ENCODE measurements at places on chromosomes 11 and 22. TPM values are rescaled to one million over a fixed set of nuclear protein-coding genes. Genes with fewer than 3 reads are reported as not detected.

The HORMAD2 gene
- total RNA-seq: not detected

The C11orf97 gene
- not detected for total RNA-seq

DNA sequence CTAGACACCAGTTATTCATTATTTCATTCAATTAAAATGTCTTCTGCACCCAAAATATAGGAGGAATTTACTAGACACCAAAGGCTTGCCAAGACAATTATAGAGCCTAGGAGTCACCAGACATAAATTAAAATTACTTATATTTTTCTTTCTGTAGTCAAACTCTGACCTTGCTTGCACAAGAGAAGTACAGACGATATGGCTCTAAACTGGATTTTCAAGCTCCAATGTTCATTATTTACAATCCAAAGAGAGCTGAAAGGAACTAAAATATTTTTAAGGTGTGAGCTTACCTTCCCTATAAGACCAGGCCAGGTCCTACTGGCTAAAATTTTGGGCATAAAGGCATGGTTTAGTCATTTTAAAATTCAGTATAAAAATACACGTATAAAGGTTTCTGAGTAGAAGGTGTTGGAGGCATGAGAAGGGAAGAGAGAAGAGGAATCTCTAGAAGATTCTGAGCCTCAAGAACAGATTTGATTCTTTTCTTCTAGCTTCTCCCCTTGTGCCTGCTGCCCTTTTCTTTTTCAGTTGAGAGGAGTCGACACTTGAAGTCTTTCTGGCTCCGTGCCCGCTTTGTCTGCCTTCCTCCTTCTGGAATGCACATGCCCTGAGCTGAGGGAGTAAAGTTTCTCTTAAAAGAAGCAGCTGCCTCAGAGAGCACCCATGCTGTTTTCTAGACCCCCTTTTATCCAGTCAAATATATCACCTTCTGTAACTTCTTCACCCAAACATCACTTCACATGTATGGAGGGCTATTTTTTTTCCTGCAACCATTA lies 13.5 kb downstream of the C11orf97 start:
- no peak overlapping the region for H3K4me3 ChIP-seq
- H3K36me3 ChIP-seq: no peaks in the 10 kb centered on the region
- H3K4me1 ChIP-seq: no peaks in the 10 kb centered on the region
- no peak for DNase-seq
- H3K27ac ChIP-seq: no peak overlapping the region

DNA sequence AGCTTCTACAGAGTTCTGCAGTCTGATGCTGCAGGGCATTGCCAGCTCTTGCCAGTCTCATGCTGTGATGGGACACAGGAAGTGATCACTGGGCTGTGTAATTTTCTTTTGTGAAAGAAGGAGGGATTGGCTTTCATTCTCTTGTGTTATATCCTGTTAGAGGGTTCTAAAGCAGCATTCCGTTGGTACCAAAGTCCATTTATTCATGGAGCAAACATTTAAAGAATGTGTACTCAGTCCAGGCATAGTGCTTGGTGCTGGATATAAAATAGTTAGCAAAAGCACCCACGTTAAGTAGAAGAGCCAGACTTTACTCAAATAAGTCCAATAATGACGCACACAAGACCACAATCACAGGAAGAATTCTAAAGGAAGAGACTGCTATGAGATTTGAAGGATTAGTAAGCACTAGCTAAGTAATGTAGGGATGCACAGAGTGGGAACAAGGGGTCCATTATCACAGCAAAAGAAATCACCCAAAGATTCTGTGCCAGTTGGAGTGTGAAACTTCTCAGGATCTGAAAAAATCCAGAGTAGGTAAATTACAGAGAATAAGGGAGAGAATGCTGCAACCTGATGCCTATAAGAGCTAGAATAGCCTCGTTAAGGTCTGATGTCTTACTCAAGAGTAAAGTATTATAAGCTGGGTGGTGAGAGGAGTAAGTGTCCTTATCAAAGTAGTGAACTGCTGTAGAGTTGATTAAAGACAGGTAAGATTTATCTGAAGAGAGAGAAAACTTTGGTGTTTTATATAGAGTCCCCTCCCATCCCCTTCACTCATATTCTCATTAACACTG lies 728.3 kb downstream of the METTL15 start:
- no peak for DNase-seq
- H3K27ac ChIP-seq: no peak overlapping the region
- no peaks in the 10 kb centered on the region for H3K4me1 ChIP-seq
- no peak overlapping the region for H3K4me3 ChIP-seq

GRCh38 chr22:24049211-24049610 lies 38.1 kb downstream of the CABIN1 start:
- peaks cover 87% of the 10 kb centered on the region for H3K36me3 ChIP-seq
- no peaks in the 10 kb centered on the region for H3K4me1 ChIP-seq
- no peak for DNase-seq
- H3K27ac ChIP-seq: no peak overlapping the region

- H3K27ac ChIP-seq: peak overlapping the region; percentile 90
- no peaks in the 10 kb centered on the region for H3K27me3 ChIP-seq
- peak overlapping the region; percentile 74 for H3K4me3 ChIP-seq
Observed at GRCh38 chr11:59615120-59615636, 396 bp downstream of the OSBP start.

- H3K27ac ChIP-seq: no peak overlapping the region
- H3K27me3 ChIP-seq: no peaks in the 10 kb centered on the region
- H3K4me3 ChIP-seq: no peak overlapping the region
- no peak for DNase-seq
- H3K4me1 ChIP-seq: no peaks in the 10 kb centered on the region
- H3K36me3 ChIP-seq: no peaks in the 10 kb centered on the region
Observed at GRCh38 chr22:35023692-35024363, 42.1 kb upstream of the ISX start.

- DNase-seq: no peak
- H3K27me3 ChIP-seq: peaks cover 6% of the 10 kb centered on the region
- peaks cover 34% of the 10 kb centered on the region for H3K4me1 ChIP-seq
- H3K36me3 ChIP-seq: no peaks in the 10 kb centered on the region
- peak overlapping the region; percentile 87 for H3K27ac ChIP-seq
Observed at GRCh38 chr11:124760806-124761205, 1.3 kb downstream of the ESAM start.

The MYO18B gene
- total RNA-seq: 0.22 TPM

DNA sequence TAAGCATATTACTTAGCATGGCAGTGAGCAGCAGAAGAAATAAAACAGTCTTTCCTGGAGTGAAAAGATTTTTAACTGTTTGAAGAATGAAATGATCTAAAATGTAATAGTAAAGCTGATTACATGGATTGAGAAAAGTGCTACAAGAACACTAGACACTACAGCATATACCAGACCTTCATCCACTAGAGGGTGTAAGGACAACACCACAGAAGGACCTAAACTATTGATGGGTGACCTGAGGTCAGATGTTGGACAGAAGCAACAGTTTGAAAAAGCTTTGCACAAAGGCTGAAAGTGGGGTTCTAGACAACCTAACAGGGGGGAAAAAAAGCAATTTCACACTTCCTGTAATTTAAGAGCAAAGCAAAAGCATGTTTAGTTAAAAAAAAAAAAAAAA lies 97.7 kb downstream of the RBFOX2 start:
- peaks cover 12% of the 10 kb centered on the region for H3K36me3 ChIP-seq
- DNase-seq: no peak

- no peak for DNase-seq
- no peak overlapping the region for H3K27ac ChIP-seq
- H3K4me1 ChIP-seq: peaks cover 41% of the 10 kb centered on the region
- H3K36me3 ChIP-seq: no peaks in the 10 kb centered on the region
Observed at GRCh38 chr22:34879001-34879400, 187.0 kb upstream of the ISX start.

GRCh38 chr22:48920776-48921241 lies 906.9 kb downstream of the BRD1 start:
- no peak overlapping the region for H3K27ac ChIP-seq
- peaks cover 59% of the 10 kb centered on the region for H3K27me3 ChIP-seq
- no peak overlapping the region for H3K4me3 ChIP-seq

- H3K4me3 ChIP-seq: no peak overlapping the region
- no peak for DNase-seq
- H3K27ac ChIP-seq: no peak overlapping the region
- H3K4me1 ChIP-seq: no peaks in the 10 kb centered on the region
Observed at GRCh38 chr11:68969386-68969785, 11.4 kb downstream of the MRGPRD start.

The OLFML1 gene
- total RNA-seq: 0.35 TPM

DNA sequence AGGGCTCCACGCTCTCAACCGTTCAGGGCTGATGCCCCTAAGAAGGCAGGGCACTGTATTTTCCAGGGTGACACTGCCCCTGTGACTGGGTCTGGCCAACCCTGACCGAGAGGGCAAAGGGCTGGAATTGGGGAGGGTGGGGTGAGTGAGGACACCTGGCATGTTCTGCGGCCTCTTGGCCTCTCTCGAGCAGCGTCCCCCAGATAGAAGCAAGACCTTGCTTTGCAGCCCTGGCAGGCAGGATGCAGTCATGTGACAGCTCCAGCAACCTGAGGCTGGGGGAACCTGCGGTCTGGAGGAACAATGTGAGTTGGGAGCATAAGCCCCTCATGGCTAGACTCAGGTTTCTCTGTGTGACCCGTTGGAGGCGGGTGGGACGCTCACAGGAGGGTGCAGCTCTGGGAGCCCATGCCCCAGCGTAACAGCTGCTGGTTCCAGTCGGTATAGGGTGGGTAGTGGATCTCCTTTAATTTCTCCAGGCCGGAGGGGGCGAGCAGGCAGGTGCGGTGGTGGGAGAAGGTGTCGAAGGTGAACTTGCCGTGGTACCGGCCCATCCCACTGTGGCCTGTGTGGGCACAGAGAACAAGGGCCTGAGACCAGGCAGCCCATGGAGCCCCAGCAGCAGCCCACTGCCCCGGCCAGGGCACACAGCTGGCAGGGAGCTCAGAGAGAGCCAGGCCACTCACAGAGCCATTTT lies 11.4 kb downstream of the ALDH3B2 start:
- H3K27ac ChIP-seq: no peak overlapping the region
- H3K4me3 ChIP-seq: no peak overlapping the region
- DNase-seq: no peak
- H3K36me3 ChIP-seq: peaks cover 54% of the 10 kb centered on the region

The PATE2 gene
- total RNA-seq: 3.1 TPM

The YAP1 gene
- 141 TPM for total RNA-seq

The PRR33 gene
- total RNA-seq: not detected

The MUC6 gene
- total RNA-seq: 0.19 TPM

The CRYBA4 gene
- not detected for total RNA-seq

The VWCE gene
- total RNA-seq: 0.09 TPM

The OTOG gene
- total RNA-seq: not detected

GRCh38 chr11:73095613-73096012 lies 46.5 kb downstream of the FCHSD2 start:
- H3K27me3 ChIP-seq: no peaks in the 10 kb centered on the region
- no peak overlapping the region for H3K27ac ChIP-seq

The CDC42EP1 gene
- total RNA-seq: 89.4 TPM

The ANGPTL5 gene
- total RNA-seq: not detected

The IL18 gene
- total RNA-seq: 79.8 TPM

- peaks cover 7% of the 10 kb centered on the region for H3K4me1 ChIP-seq
- H3K27ac ChIP-seq: no peak overlapping the region
- H3K36me3 ChIP-seq: peaks cover 61% of the 10 kb centered on the region
- no peak overlapping the region for H3K4me3 ChIP-seq
- DNase-seq: no peak
Observed at GRCh38 chr22:30348809-30349208, 7.9 kb downstream of the SF3A1 start.

All from esophagus squamous epithelium (tissue), 5 donors.